NCI-H510A treated with DMSO at 0.1 percent for 48 hours (cell line): ENCODE measurements at places on chromosomes 7 and 10.
A peak's percentile ranks its signal among the peaks of the same experiment; 100 is the strongest.

- DNase-seq, result no peak
These were observed 78.6 kb downstream of the CDH23 start for GRCh38 chr10:71475243-71475871.

GRCh38 chr7:412313-412710 is 107.3 kb downstream of the PDGFA start:
- no peak for DNase-seq

DNA sequence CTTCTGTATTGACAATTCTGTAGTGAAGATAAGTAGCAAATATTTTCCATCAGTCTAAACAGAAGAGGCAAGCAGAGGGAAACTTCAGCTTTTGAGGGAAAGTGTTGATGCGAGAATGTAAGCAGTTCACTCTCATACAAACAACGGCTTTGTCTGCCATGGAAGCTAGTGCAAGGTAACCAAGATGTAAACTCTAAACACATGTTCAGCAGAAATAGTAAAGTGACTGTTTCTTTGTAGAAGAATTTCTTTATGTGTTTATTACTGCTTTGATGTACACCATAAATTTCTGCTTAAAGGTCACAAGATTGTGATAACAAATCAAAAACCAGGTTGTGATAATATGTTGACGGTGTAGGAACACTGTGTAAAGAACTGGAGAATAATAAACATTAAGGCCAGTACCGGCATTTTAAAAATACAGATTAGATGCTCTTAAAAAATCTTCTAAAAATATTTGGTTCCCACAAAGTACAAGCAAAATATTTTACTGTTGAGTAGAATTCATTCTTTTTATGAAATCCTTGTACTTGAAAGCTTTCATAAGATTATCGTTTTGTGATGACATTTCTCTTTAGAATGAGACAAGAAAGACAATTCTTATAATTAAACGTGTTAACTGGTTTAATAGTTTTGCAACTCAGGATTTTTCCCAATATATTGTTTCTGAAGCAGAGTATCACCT is 34.2 kb downstream of the SEMA3C start:
- no peak for DNase-seq

DNA sequence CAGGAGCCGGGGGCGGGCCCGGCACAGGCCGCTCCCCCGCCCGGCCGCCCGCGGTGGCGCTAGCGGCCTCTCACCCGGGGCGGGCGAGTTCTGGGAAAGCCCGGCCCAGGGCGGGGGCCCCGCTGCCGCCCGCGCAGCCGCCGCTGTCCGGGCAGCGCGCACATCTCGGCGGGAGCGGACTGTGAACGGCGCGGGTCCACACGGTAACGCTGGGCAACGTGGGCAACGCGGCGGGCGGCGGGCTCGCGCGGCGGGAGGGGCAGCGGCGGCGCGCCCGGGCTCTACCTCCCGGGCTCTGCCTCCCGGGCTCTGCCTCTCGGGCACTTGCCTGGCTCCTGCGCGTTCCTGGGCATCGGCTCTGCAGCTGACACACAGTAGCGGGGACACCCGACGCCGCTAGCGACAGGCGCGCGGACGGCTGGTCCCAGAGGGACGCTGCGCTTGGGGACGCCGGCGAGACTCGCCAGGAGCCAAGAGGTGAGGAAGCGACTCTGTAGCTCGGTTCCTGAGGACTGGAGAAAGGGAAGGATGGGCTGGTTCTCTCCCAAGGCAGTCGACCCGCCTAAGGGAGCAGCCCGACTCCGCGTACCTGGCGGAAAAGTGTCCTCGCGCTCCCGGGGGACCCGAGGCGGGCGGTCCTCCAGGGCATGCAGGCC is at the start of gene PLCE1:
PLCE1 (plus strand) TSS at position 150 of the 656 bp plus-strand sequence. CDS start 37,116 bp downstream, outside the sequence.
- peak; percentile 69 for DNase-seq

DNA sequence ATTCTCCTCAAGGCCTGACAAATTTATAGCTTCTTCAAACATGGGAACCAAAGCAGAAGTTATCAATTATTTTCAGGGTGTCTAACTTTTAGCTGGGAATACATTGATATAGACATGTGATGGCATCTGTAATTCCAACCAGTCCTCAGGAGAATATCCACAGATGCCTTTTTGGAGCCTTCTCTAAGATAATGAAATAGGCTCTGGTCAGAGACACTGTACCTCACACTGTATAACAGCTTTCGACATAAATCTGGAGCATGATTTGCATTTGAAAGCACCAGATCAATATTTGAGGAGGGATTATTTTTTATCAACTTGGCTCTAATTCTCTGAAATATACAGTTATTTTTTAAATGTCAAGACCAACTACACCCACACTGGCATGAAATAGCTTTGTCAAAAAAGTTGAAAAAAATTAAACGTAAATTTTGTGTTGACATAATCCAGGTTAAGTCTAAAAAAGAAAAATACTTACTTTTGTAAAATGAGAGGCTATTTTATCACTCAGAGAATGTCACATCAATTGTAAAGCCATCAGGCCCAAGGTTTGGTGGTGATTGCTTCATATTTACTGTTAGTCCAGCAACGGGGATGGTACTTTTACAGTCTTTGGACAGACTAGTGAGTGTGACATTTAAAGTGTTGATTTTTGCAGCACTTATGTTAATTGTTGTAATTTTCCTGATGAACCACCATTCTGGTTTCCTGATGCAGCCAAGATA is 177.0 kb upstream of the SP8 start:
- DNase-seq, result no peak

- no peak for DNase-seq
These were observed 72.7 kb downstream of the GPR85 start for GRCh38 chr7:113013761-113014449.

GRCh38 chr10:32980558-32981468 is 22.8 kb upstream of the ITGB1 start:
- peak; percentile 92 for DNase-seq

DNA sequence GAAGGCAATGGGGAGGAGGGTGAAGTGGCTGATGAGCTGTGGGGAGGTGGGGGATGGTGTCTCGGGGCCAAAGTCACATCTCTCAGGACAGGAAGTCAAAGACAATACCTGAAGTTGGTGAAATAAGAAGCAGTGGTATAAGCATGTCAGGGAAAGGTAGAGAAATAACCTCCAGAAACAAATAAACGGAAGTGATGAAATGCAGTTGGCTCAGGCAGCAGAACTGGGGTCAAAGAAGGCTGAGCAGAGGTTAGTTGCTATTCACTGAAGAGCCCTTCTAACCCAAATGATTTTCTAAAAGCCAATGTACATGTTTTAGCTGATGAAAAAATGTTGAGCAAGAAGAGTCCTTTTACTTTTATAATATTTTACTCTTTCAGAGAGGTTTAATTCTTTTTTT is 78.6 kb upstream of the ADRB1 start:
- no peak for DNase-seq

DNA sequence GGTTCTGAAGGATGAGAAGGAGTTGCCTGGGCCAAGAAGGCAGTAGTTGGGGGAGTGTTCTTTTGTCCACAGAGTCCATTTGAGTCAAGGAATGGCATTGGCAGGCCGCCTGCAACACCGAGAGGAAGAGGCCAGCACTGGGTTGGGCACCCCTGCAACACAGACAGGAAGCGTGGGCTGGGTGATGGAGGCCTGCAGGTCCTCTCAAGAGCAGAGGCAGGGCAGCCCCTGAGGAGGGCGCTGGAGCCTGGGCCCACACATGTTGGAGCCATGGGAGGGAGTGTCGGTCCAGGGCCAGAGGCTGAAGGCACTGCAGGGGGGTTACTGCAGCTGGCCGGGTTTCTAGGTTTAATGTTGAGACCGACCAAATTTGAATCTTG is 137.3 kb downstream of the PTPN20 start:
- DNase-seq, result no peak

- DNase-seq, result no peak
These were observed 60.4 kb downstream of the INPP5F start for GRCh38 chr10:119786117-119786769.

- DNase-seq, result no peak
These were observed 36.3 kb upstream of the EXOC6 start for GRCh38 chr10:92811986-92812385.

DNA sequence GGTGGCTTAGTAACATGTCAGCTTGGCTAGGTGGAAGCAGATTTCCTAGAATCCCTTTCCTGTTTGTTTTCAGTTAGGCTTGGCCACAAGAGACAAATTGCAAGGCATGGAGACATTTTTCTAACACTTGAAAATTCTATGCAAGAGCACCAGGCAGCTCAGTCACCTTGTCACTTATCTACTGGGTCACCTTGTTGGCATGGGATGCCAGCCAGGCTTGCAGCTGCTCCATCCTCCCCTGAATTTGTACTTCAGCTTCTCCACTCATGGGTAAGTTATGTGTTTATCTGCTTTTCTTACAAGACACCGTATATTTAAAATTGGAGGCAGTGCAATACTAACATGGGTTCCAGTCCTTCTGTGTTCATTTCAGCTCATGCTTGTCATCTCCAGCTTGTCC is 40.2 kb upstream of the CCSER2 start:
- no peak for DNase-seq

DNA sequence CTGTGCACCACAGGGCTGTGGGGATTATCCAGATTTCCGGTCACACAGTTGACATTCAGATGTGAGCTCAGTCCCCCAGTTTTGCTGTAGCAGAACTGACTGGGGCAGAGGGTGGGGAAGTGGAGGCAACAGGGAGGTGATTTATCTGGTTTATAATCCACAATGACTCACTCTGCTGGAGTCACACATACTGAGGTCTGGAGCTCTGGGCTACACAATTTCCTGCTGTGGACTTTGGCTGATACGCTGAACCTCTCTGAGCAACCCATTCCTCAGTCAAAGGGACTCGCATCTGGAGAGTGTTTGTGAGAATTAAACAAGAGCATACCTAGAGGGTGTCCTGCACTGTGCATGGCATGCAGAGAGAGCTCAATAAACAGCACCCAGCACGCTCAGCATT is 64.8 kb upstream of the PLPP4 start:
- no peak for DNase-seq

DNA sequence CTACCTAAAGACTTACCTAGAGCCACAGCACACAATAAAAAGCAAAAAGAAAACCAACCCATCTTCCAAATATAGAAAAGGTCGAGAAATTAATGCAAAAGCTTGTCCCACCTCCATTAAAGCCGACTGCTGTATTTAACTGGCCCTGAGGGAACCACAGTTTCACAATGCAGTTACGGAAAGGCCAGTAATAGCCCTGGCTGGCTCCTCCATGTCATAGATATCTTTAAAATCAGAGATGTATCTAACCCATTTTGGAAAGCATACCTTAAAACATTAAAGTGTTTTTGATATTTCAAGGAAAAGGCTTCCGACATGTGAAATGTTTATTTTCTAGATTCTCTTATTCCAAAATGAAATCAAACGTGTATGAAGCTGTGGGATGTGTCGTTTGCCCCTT is 23.0 kb downstream of the HDAC9 start:
- no peak for DNase-seq

- no peak for DNase-seq
These were observed 12.7 kb upstream of the BNIP3 start for GRCh38 chr10:131994435-131994834.

GRCh38 chr10:27504007-27504807 is at the start of gene RAB18:
Gene RAB18, plus strand, starts transcription at chr10:27504304. Its CDS starts 66 bp downstream, at chr10:27504370.
- DNase-seq, result peak; percentile 88

DNA sequence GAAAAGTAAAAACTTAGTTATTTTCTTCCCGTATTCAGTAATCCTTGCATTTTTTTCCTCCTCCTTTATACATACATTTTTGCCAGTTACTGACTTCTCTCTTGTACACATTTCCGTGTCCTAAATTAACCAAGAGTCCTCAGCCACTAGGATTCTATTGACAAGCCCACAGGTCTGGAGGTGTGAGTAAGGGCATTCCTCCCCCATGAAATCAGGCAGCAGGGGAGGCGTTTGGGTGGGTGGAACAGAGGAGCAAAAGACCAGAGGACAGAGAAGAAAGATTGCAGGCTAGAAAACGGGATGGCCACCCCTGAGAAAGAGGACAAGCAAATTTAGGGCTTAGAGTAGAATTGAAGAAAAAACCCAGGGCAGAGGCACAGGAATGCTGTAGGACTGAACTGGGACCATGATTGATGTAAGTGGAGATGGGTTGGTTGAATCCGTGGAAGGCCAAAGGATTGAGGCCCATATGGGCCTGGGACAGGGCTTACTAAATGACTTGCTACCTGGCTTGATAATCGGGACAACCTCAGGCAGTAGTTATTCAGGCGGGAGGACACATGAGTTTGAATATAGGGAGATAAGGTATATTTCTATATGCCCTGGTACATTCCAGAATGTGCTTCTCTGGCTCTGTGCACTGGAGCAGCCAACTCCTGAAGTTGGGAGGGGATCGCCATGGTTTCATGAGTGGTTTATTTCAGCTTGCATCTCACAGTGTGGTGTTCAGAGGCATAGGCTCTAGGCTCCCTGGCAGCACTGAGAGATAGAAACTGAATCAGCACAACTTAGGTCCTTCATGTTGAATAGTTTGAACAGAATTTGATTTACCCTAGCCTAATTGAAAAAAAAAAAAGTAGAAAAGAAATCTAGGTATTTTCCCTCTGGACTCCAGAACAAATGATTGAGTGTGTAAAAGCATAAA is 28.0 kb downstream of the IKZF1 start:
- no peak for DNase-seq

- peak; percentile 24 for DNase-seq
These were observed 109.8 kb upstream of the PTN start for GRCh38 chr7:137453356-137453755.

DNA sequence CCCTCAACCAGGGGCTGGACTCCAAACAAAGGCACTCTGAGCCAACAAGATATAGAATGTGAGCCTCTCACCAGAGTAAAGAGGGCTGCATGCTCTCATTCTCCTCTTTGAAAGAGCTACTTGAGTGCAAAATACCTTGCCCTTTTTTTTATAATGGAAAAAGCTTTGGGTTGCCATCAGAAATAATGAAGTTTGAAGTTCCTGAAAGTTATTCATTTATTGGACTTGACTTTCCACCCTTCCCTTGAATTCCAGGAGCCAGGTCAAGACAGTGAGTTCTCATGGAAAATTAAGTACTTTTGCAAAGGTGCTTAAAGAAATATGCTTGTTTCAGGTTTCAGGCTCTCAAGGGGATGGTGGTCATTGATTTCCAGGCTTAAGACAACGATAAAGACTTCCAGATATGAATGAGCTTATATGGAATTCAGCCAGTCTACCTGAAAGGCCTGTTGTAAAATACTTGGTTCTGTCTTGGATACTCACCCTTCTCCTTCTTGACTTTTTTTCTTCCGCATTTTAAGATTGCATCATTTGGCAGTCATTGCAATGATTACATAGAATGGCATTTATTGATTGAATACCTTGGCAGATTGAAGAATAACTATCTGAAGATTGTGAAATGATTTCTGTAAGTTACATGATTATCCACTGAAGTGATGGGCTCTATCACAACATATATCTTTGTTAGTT is 696.4 kb downstream of the INHBA start:
- DNase-seq, result no peak

GRCh38 chr7:16801111-16801542 is 3.7 kb downstream of the AGR2 start:
- peak; percentile 58 for DNase-seq

- no peak for DNase-seq
These were observed 52.8 kb downstream of the PODXL start for GRCh38 chr7:131503639-131504038.

- DNase-seq, result no peak
These were observed 176.6 kb downstream of the TPK1 start for GRCh38 chr7:144659211-144659610.
